ENCODE measurements at places on chromosomes 13 and 19.

GRCh38 chr19:41265395-41266153 lies 1.4 kb downstream of the HNRNPUL1 start:
- peak; percentile 3 for DNase-seq

GRCh38 chr19:38317104-38317612 lies 1.4 kb upstream of the YIF1B start:
- DNase-seq: no peak

- DNase-seq: no peak
Measured at GRCh38 chr13:79128158-79128557, 277.9 kb downstream of the RBM26 start.

DNA sequence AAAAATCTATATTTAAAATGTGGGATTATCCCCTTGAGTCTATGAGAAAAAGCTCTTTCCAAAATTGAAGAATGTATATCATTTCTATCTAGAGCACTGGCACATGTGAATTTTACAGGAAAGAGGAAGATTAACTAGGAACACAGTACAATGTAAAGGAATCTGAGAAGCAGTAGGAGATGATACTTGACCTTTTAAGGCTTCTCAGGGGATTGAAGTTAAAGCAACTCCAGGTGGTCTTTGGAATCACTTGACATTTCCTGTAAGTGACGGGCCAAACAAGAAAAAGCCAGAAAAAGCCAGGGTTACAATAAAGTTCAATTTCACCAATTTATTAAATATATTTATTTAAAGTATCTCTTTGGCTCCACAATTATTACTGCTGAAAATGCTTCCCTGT lies 1373.9 kb downstream of the OLFM4 start:
- no peak for DNase-seq

DNA sequence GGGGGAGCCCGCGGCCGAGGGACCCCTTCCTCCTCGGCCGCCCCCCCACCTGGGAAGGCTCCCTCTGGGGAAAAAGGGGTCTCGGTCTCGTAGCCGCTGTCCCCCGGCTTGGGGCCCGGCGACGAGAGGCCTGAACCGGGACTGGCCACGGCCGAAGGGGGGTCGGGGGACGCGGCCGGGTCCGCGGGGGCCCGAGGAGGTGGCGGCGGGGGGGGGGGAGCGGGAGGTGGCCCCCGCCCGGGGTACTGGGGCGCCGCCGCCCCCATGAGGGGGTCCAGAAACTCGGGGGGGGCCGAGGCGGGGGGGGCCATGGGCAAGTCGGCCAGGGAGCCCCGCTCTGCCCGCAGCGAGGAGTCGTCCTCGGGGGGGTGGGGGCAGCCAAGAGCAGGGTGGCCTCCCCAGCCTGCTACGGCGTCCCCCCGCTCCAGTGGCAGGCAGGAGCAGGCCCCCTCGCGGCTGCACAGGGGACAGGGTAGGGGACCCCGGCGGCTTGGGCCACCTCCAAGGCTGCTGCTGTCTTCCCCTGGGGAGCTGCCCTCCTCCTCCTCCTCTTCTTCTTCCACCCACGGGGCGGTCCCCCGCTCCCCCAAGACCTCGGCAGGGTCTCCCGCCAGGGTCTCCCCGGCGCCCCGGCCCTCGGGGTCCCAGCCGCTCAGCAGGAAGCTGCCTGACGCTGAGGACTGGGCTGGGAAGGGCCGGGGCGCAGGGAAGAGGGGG lies 12.9 kb downstream of the LMTK3 start:
- no peak for DNase-seq

GRCh38 chr19:41997851-41998229 lies 3.8 kb upstream of the ATP1A3 start:
- DNase-seq: no peak
